Small intestine (tissue), 16 donors: ENCODE measurements at places on chromosomes 16 and 17. TPM values are rescaled to one million over a fixed set of nuclear protein-coding genes. Genes with fewer than 3 reads are reported as not detected.

The PNMT gene
- polyA plus RNA-seq = 7.8 TPM

The NSMCE1 gene
- 61.9 TPM for polyA plus RNA-seq

The HOXB5 gene
- 5.8 TPM for polyA plus RNA-seq

The ASPA gene
- polyA plus RNA-seq = 5.4 TPM
